ENCODE measurements at places on chromosomes 11 and 22. TPM values are rescaled to one million over a fixed set of nuclear protein-coding genes. Genes with fewer than 3 reads are reported as not detected.
A peak's percentile ranks its signal among the peaks of the same experiment; 100 is the strongest.

- H3K27me3 ChIP-seq: no peaks in the 10 kb centered on the region
- no peaks in the 10 kb centered on the region for H3K36me3 ChIP-seq
Measured at GRCh38 chr11:9103542-9104276, 12.3 kb upstream of the SCUBE2 start.

GRCh38 chr11:8261291-8261690, 2.4 kb downstream of the LMO1 start:
- H3K27me3 ChIP-seq: peaks cover 5% of the 10 kb centered on the region
- H3K36me3 ChIP-seq: no peaks in the 10 kb centered on the region
- H3K4me3 ChIP-seq: no peak overlapping the region

GRCh38 chr22:46042786-46043185, 65.8 kb upstream of the WNT7B start:
- H3K36me3 ChIP-seq: no peaks in the 10 kb centered on the region
- no peaks in the 10 kb centered on the region for H3K27me3 ChIP-seq
- DNase-seq: no peak
- peaks cover 44% of the 10 kb centered on the region for H3K4me1 ChIP-seq
- H3K4me3 ChIP-seq: no peak overlapping the region

DNA sequence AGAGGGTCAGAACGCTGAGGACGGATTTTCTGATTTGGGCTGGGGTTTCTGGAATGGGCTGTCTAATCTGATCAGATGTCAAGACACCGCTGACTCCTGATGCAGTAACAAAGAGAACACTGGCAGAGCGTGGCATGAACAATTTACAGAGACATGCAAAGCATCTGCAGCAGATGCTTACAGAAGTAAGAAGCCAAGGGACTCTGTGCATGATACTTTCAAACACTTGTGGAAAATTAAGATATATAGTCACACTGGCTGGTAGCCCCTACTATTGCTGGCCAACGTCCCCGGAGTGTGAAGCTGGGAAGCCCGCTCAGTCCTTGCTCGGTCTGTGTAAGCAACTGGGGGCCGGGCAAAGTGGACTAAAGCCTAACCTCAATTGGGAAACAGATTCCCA, 903.7 kb downstream of the BRD1 start:
- H3K27ac ChIP-seq: no peak overlapping the region
- H3K27me3 ChIP-seq: no peaks in the 10 kb centered on the region
- no peak overlapping the region for H3K4me3 ChIP-seq

DNA sequence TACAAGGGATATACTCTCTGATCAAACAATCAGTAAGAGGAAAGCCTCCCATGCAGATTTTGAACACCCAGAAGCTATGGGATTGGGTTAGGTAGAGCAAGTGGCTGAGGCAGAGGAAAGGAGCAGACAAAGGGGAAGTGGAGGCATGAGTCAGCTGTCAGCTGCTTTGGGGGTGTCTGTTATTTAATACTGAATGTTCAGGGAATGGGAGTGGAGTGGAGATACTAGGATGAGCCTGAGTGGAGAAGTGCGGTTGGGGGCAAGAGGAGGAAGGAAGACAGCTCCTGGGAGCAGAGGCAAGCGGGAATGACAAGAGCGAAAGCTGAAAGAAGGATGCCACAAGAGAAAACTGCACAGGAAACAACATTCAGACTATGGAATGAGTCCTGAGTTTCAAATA, 22.7 kb upstream of the TMPRSS5 start:
- no peaks in the 10 kb centered on the region for H3K4me1 ChIP-seq

GRCh38 chr11:27238811-27239210, 124.2 kb downstream of the CCDC34 start:
- H3K4me1 ChIP-seq: no peaks in the 10 kb centered on the region
- H3K36me3 ChIP-seq: no peaks in the 10 kb centered on the region

DNA sequence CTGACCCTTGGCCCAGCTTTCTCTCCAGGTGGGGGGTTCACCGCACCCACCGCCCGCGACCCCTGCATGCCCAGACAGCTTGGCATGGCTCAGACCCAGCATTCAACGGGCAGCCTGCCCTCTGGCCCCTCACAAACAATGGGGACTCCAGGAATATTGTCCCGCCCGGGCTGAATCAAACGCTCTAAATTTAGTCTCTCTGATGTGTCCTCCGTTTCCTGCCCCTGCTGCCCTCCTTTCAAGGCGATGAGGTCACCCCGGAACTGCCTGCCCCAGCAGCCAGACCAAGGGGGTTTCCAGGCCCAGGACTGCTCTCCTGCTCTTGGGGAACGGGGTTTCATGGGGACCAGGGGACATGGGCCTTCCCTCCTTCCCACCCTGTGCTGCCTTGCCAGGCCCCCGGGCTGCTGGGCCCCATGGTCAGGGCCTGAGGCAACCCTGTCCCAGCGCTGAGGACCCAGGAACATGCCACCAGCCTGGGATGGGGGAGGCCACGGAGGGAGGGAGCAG, 10.1 kb upstream of the PDGFB start:
- no peak overlapping the region for H3K4me3 ChIP-seq
- peaks cover 2% of the 10 kb centered on the region for H3K4me1 ChIP-seq
- H3K27ac ChIP-seq: no peak overlapping the region
- no peaks in the 10 kb centered on the region for H3K36me3 ChIP-seq

- H3K27ac ChIP-seq: no peak overlapping the region
- H3K36me3 ChIP-seq: no peaks in the 10 kb centered on the region
- no peak for DNase-seq
- no peaks in the 10 kb centered on the region for H3K27me3 ChIP-seq
Measured at GRCh38 chr22:35534091-35534490, 6.5 kb upstream of the RASD2 start.

- no peak for DNase-seq
- H3K4me3 ChIP-seq: no peak overlapping the region
- H3K27ac ChIP-seq: no peak overlapping the region
- H3K36me3 ChIP-seq: no peaks in the 10 kb centered on the region
- no peaks in the 10 kb centered on the region for H3K27me3 ChIP-seq
Measured at GRCh38 chr11:17389957-17390649, 1.6 kb upstream of the KCNJ11 start.

- no peaks in the 10 kb centered on the region for H3K4me1 ChIP-seq
- no peak for DNase-seq
- no peaks in the 10 kb centered on the region for H3K27me3 ChIP-seq
- no peak overlapping the region for H3K4me3 ChIP-seq
- no peak overlapping the region for H3K27ac ChIP-seq
Measured at GRCh38 chr11:114239753-114240161, 56.4 kb upstream of the NNMT start.

GRCh38 chr11:31442086-31442485, 67.3 kb downstream of the IMMP1L start:
- H3K4me1 ChIP-seq: no peaks in the 10 kb centered on the region
- H3K27me3 ChIP-seq: no peaks in the 10 kb centered on the region
- H3K27ac ChIP-seq: no peak overlapping the region

DNA sequence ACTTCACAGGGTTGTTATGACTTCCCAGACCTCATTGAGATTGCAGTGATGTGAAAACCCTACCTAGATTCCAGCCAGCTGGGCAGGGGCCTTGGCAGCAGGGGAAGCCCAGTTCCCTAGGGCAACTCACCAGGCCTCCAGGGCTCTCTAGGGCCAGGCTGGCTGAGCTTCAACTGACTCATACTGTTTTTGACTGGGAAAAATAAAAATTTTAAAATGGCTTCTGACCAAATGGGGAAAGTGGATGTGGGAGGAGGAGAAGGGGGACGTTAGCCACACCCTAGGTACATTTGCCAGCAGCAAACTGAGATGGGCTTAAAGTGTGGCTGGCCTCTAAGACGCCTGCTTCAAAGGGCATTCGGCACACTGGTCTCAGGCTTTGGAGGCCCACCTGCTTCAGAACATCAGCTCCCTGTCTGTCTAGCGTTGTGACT, 39.0 kb downstream of the BMAL1 start:
- DNase-seq: no peak
- no peaks in the 10 kb centered on the region for H3K36me3 ChIP-seq
- H3K27ac ChIP-seq: peak overlapping the region; percentile 46
- H3K4me3 ChIP-seq: no peak overlapping the region
- H3K4me1 ChIP-seq: peaks cover 18% of the 10 kb centered on the region

DNA sequence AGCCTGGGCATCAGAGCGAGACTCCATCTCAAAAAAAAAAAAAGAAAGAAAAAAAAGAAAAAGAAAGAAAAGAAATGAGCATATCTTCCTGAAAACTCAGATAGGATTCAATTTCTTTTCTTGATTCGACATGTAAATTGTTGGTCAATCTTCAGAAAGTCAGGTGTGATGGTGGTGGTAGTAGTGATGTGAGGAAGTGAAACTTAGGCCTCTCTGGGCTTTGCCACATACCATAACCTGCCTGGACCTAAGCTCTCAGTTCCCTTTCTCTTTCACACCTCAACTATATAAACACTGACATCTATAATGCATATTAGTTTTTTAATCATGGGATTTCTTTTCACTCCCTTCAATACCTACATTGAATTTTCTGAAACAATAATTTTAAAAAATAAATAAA, 98.0 kb upstream of the TBCEL start:
- no peaks in the 10 kb centered on the region for H3K36me3 ChIP-seq
- no peak overlapping the region for H3K4me3 ChIP-seq
- no peaks in the 10 kb centered on the region for H3K27me3 ChIP-seq
- H3K27ac ChIP-seq: no peak overlapping the region
- no peak for DNase-seq

GRCh38 chr11:10937385-10937771, 79.5 kb upstream of the ZBED5 start:
- no peaks in the 10 kb centered on the region for H3K36me3 ChIP-seq
- H3K4me1 ChIP-seq: no peaks in the 10 kb centered on the region
- H3K27me3 ChIP-seq: no peaks in the 10 kb centered on the region
- no peak overlapping the region for H3K27ac ChIP-seq

- H3K36me3 ChIP-seq: no peaks in the 10 kb centered on the region
- H3K27me3 ChIP-seq: no peaks in the 10 kb centered on the region
- H3K4me1 ChIP-seq: no peaks in the 10 kb centered on the region
- H3K4me3 ChIP-seq: no peak overlapping the region
- DNase-seq: no peak
Measured at GRCh38 chr11:8408151-8408941, 144.7 kb upstream of the LMO1 start.

GRCh38 chr22:40050258-40050657, 55.5 kb downstream of the FAM83F start:
- H3K4me3 ChIP-seq: no peak overlapping the region
- H3K27me3 ChIP-seq: no peaks in the 10 kb centered on the region
- DNase-seq: no peak
- no peak overlapping the region for H3K27ac ChIP-seq

DNA sequence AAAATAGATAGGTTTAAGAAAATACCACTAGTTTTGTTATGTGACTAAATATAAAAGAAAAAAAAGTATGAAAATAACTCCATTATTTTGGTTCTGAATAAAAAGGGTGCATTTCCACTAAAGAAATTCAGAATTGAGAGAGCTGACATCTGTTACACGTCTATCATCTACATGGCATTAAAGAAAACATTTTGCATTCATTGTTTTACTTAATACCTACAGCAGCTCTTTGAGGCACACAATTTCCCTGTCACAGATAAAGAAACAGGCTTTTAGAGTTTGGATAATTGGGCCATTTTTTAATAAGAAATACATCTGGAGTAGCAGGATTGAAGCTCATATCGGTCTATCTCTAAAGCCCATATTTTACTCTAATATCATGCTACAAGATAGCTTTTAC, 145.7 kb upstream of the LUZP2 start:
- no peak overlapping the region for H3K27ac ChIP-seq
- DNase-seq: no peak
- H3K27me3 ChIP-seq: no peaks in the 10 kb centered on the region
- H3K4me3 ChIP-seq: no peak overlapping the region
- no peaks in the 10 kb centered on the region for H3K4me1 ChIP-seq
- no peaks in the 10 kb centered on the region for H3K36me3 ChIP-seq

GRCh38 chr11:7347611-7348431, 96.1 kb downstream of the SYT9 start:
- H3K36me3 ChIP-seq: no peaks in the 10 kb centered on the region
- no peak for DNase-seq
- no peak overlapping the region for H3K27ac ChIP-seq

GRCh38 chr11:128988242-128988970, 45.7 kb upstream of the TP53AIP1 start:
- H3K4me1 ChIP-seq: no peaks in the 10 kb centered on the region
- no peak overlapping the region for H3K4me3 ChIP-seq
- peaks cover 7% of the 10 kb centered on the region for H3K36me3 ChIP-seq
- no peak overlapping the region for H3K27ac ChIP-seq
- H3K27me3 ChIP-seq: no peaks in the 10 kb centered on the region

DNA sequence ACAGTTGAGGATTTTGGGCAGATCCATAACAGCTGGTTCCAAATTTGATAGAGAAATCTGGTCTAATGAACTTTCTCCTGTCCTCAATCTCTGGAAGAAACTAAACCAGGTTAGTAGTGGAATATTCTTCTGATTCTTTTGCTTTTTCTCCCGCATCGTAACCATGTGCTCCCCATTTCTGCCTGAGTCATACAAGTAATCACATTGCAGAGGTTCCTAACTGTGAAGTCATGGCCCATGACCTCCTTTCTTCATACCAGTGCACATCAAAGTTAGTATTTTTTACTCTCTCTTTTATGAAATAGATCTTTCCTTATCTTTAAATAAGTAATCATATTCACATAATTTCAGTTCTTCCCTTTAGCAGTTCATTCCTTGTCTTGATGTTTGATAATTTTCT, 249.0 kb downstream of the DYNC2H1 start:
- no peaks in the 10 kb centered on the region for H3K27me3 ChIP-seq
- no peak overlapping the region for H3K27ac ChIP-seq
- no peak overlapping the region for H3K4me3 ChIP-seq
- DNase-seq: no peak
- H3K4me1 ChIP-seq: no peaks in the 10 kb centered on the region

- H3K4me3 ChIP-seq: no peak overlapping the region
- DNase-seq: peak; percentile 61
- peaks cover 4% of the 10 kb centered on the region for H3K4me1 ChIP-seq
- no peak overlapping the region for H3K27ac ChIP-seq
- H3K36me3 ChIP-seq: peaks cover 4% of the 10 kb centered on the region
Measured at GRCh38 chr11:45182902-45183301, 36.5 kb downstream of the PRDM11 start.

GRCh38 chr11:395866-396265, 1.9 kb downstream of the PKP3 start:
- H3K4me3 ChIP-seq: no peak overlapping the region
- H3K27ac ChIP-seq: no peak overlapping the region
- H3K4me1 ChIP-seq: peaks cover 15% of the 10 kb centered on the region
- no peaks in the 10 kb centered on the region for H3K27me3 ChIP-seq
- H3K36me3 ChIP-seq: no peaks in the 10 kb centered on the region

Gene PRODH
- total RNA-seq: not detected

Gene FAM111A
- total RNA-seq: 27.0 TPM

Gene ANGPTL5
- total RNA-seq: not detected

Gene OR51B6
- total RNA-seq: not detected

Gene APOL5
- not detected for total RNA-seq

Gene OR8D1
- not detected for total RNA-seq

Gene OR52E8
- not detected for total RNA-seq

Gene GRIK4
- 0.25 TPM for total RNA-seq

Gene CHEK2
- 2.8 TPM for total RNA-seq

Gene FREY1
- total RNA-seq: 0.75 TPM

Gene MRGPRF
- total RNA-seq: 3.0 TPM

Gene GGTLC2
- total RNA-seq: not detected

Gene GSTP1
- total RNA-seq: 228 TPM
